ENCODE measurements at places on chromosomes 7 and 10. TPM values are rescaled to one million over a fixed set of nuclear protein-coding genes. Genes with fewer than 3 reads are reported as not detected.

DNA sequence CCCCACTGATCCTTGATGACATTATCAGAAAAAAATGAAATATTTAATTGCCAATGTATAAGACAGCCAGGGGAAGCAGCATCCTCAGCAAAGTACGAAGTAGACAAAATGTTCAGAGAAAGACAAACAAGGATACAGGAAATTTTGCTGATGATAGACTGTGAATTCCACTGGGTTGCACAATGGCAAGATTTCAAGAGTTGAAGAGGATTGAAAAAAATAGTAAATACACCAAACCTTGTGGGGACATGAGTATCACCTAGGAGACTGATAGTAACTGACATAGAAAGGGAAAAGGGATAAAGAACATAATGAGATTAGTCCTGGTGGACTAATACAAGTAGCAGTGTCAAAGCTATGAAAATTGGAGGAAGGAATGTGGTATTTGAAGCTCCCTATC, 16.5 kb downstream of the CNOT4 start:
- DNase-seq, result no peak

DNA sequence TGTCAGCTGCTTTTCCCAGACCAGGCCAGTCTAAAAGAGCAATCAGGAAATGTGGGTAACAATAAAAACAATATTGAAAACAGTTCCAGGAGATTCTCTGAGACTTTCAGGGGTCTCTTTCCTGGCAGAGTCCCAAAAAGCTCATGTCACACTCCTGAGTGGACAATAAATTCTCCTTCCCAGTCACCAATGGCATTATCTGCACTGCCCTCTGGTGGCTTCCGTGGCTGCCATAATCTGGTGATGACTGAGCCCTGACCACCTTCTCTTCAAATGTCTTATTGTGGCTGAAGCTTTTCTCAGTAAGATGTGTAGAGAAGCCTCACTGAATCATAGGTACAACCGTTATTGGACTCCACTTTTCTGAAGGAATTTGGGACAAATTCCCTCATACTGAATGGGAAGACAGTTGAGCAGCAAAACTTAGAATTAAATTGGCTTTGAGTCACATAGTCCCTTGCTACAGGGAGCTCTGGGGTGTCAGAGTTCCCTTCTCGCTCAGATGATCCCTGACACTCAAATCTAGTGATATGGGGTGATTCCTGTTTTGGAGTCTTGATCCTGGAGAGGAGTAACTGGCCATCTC, 24.4 kb upstream of the ASAH2 start:
- no peak for DNase-seq

- no peak for DNase-seq
These were observed 3.3 kb downstream of the PRRT4 start for GRCh38 chr7:128358233-128358632.

- DNase-seq, result peak; percentile 99
These were observed 46.3 kb downstream of the PDK4 start for GRCh38 chr7:95549818-95550529.

DNA sequence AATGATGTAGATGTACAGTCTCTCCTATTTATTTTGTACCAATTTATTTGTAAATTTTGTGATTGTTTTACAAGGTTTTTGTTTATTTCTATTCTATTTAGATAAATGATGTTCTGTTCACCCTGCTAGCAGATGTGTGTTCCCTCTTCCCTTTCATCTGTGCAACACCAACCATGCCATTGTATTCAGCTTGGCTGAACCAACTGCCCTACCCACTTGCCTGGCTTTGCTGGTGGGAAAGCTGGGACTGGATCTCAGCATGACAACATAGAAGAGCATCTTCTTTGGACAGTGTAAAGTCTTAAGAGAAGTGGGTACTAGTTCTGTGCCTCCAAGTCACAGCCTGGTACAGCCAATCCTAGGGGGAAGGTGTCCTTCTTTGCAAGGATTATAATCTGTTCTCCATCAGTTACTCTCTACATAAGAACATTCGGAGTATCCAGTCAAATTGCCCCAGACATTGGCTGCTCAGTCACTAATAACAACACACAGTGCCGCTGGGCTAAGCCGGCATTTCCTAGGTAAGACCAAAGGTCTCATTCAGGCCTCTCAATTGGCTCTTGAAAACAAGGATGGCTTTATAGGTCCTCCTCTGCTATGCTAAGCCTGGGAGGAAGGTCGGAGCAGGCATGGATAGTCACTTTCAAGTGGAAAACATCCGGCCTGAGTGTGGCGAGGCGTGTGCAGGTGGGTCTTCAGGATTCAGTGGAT, 109.7 kb downstream of the NT5C2 start:
- DNase-seq, result no peak

DNA sequence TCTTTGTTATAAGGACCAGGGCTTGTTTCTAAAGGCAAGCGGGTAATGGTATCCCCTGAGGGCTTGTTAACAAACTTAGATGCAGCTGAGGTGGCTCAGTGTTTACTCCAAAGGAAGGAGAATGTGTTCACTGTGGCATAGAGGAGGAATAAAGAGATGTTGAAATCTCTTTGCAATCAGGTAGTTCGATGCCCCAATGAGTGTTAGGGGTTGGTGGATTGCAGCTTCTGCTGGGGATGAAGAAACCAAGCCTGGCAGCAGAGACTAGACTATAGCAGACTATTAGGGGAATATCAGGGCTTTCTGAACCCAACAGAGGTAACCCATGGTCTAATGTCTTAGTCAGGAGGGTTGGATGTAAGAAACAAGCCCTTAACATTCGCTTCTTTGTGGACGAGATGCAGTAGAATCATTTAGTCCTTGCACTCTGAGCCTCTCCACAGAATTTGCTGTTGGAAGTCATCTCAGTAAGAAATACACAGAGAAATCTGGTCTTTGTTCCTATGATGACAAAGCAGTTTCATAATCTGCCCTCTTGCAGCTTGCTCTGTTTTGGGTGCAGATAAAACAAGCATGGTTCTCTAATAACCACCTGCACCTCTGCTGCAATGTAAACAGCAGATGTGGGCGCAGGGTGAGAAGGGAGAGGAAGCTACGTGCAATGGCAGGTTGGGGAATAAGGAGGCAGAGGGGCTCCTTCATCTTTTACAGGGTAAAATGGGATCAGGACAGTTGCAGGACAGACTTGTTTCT, 108.6 kb downstream of the NRF1 start:
- DNase-seq, result no peak

DNA sequence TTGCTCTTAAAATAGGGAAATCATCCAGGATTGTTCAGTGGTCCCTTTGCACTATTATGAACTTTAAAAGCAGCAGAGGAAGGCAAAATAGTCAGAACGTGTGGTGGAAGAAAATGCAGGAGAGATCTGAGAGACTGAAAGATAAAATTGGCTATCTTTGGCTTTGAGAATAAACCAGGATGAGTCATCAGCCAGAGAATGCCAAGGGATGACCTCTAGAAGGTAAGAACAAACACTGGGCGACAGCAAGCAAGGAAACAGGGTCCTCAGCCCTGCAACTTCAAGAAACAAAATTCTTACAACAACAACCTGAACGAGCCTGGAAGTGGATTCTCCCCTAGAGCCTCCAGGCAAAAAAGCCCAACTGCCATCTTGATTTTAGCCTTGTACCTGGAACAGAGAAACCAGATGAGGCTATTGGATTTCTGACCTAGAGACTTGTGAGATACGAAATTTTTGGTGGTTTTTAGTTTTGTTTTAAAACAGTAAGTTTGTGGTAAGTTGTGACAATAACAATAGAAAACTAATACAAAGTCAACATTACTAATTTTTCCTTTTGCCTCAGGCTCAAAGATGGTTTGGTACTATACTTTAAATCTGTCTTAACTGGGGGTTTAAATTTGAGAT, 130.2 kb upstream of the CNTNAP2 start:
- DNase-seq, result no peak

GRCh38 chr7:2404714-2405119, 1.3 kb downstream of the CHST12 start:
- no peak for DNase-seq

- no peak for DNase-seq
These were observed 202.6 kb upstream of the CTBP2 start for GRCh38 chr10:125362950-125363349.

- DNase-seq, result no peak
These were observed 5.1 kb upstream of the BAZ1B start for GRCh38 chr7:73526896-73527821.

DNA sequence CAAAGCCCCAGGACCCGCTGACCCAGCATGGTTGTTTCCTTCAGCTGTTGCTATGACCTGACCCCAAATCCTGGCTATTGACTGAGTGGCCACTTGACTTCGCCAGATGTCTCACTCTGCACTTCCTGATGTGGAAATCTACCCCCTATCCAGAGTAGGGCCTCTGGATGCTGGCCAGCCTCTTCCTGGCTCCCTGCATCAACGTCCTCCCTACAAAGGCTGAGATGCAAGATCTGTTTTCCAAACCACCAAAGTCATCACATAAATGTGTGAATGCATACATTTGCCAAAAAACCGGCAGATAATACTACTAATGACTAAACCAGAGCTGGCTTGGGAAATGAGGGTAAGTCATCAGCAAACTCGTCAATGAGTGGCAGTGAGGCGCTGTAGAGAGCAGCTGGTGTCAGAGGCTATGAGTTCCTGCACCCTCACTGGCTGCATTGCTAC, 70.4 kb downstream of the PYROXD2 start:
- DNase-seq, result peak; percentile 92

DNA sequence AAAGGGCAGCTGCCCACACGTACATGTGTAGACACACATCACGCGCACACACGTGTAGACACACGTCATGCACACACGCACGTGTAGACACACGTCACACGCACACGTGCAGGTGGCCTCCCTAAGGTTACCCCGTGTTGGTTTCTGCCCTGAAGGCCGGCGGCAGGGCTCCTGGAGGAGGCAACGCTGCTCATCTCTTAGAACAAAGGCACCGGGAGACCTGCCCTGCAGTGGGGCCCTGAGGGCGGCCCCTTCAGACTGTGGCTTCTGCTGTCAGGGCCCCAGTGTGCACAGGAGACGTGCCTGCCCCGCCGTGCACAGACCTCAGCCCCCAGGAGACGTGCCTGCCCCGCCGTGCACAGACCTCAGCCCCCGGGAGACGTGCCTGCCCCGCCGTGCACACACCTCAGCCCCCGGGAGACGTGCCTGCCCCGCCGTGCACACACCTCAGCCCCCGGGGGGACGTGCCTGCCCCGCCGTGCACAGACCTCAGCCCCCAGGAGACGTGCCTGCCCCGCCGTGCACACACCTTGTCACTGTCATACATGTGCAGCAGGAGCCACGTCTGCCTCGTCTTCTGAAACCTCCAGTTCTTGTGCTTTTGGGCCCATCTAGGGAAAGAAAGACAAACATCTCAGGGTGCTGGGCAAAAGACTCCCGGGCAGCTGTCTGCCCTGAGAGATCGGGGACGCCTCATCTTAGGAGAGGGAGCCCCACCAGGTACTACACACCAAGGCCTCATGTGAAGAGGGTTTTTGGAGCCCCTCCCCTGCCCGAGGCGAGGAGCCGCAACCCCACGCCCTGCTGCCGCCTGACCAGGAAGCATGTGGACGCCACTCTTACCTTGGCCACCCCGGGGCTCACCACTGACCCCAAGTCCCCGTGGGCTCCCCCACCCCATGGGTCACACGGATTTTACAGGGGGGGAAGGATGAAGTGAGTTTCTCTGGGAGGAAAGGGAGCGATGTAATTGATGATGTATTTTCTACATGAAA, 17.3 kb downstream of the CYP2W1 start:
- DNase-seq, result no peak

- no peak for DNase-seq
These were observed 241.0 kb upstream of the PRSS1 start for GRCh38 chr7:142508251-142508650.

GRCh38 chr7:136294977-136295376, 317.8 kb upstream of the MTPN start:
- DNase-seq, result no peak

- no peak for DNase-seq
These were observed 98.0 kb downstream of the NPY start for GRCh38 chr7:24381894-24382505.

GRCh38 chr7:29647020-29647654, 83.5 kb downstream of the PRR15 start:
- DNase-seq, result no peak

DNA sequence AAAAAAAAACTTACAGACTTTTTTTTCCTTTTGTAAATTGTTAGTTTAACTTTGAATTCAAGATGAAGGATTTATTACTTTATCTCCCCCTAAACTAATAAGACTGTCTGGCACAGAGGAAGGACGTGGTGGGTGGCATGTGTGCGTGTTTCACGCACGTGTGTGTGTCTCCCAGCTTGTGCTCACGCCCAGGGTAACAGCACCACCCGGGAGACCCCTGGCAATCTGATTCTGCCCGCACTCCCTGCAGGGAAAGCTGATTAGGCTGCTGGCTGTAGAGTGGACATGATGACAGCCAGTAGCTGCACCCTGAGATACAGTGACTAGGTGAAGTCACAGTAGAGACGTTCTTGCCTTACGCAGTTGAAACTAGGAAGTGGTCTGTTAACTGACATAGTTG, 25.3 kb downstream of the WIPI2 start:
- DNase-seq, result peak; percentile 18

GRCh38 chr7:143373255-143373794, 7.8 kb upstream of the ZYX start:
- no peak for DNase-seq

GRCh38 chr7:20218279-20218678, 1.1 kb upstream of the MACC1 start:
- DNase-seq, result no peak

- DNase-seq, result no peak
These were observed 146.5 kb downstream of the HGF start for GRCh38 chr7:81623251-81623855.

- no peak for DNase-seq
These were observed 527.1 kb downstream of the TYW1 start for GRCh38 chr7:67523713-67524112.

GRCh38 chr7:81236560-81236959, 317.7 kb upstream of the SEMA3C start:
- no peak for DNase-seq

Gene PLAC9
- 5.1 TPM for total RNA-seq

Gene ZNF804B
- 0.28 TPM for total RNA-seq

Gene FRMD4A
- 17.9 TPM for total RNA-seq

Gene PIK3CG
- total RNA-seq, result 4.3 TPM

Gene ARL5B
- 10.9 TPM for total RNA-seq

Gene RET
- 1.8 TPM for total RNA-seq

Gene CALML3
- not detected for total RNA-seq

Gene AGMO
- total RNA-seq, result 0.16 TPM

Gene NUPR2
- total RNA-seq, result not detected

Gene PSAP
- total RNA-seq, result 636 TPM

Gene PLAU
- total RNA-seq, result 2.5 TPM

Gene VCL
- 338 TPM for total RNA-seq

Gene RPA3
- total RNA-seq, result 29.6 TPM

Measured in sigmoid colon (tissue), 7 donors.